ENCODE measurements at places on chromosomes 11 and 22.

- DNase-seq, result no peak
Measured at GRCh38 chr11:85534806-85535205, 92.3 kb downstream of the DLG2 start.

DNA sequence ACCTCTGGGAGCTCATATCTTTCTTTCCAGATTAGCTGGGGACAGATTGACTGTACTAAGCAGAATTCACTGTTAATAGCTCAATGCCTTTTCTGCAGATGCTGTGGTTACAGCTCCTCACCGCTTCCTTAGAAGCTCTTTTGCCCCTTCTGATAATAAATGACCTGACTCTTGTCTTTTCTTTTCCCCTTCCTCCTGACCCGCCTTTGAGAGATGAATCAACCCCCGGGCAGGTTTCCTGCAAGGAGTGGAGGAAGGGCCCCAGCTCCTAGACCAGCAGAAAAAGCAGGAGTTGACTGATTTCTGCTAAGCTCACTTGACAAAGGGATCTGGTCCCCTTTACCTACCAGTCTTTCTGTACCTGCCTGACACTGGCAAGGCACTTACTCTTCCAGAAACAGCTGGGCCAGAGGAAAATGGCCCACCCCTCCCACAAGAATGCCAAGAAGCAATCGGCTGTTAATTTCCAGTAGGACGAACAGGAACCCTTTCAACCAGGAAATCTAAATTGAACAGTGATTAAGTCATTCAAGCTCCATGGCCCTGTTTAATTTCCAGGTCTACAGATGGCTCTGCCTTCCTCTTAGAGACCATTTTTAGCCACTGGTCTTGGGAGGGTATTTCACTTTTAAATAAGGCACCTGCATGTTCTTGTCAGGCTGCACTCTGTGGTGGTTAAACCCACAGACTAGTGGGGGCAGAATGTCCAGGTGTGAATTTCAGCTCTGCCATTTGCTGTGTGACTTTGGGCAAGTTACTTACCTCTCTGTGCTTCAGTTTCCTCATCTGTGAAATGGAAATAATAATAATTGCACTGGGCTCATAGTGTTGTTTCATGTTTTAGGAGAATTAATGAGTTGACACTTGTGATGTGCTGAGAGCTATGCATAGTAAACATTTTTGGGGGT is 67.5 kb downstream of the PRR5L start:
- no peak for DNase-seq

- DNase-seq, result no peak
Measured at GRCh38 chr11:118002541-118003423, 16.6 kb downstream of the IL10RA start.

DNA sequence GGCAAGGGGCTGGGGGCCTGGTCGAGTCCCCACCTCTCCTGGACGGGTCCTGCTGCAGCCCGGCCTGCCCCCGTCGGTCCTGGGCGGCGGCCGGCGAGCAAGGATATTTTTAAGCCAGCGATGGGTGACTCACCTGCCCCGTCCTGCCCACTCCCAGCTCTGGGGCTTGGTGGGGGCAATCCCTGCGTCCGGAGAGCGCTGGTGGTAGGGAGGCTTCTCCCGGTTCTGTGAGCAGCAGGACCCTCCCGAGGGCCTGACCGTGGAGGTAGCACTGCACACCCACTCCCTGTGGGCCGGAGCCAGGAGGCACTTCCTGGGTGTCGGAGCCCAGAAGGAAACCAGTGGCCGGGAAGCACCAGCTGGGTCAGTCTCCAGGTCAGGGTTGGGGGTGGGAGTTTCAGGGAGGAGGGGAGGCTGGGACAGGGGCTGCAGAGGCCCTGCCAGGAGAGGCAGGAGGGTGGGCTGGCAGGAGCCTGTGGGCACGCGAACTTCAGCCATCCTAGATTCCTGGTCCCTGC is 467 bp downstream of the EPS8L2 start:
- DNase-seq, result no peak

DNA sequence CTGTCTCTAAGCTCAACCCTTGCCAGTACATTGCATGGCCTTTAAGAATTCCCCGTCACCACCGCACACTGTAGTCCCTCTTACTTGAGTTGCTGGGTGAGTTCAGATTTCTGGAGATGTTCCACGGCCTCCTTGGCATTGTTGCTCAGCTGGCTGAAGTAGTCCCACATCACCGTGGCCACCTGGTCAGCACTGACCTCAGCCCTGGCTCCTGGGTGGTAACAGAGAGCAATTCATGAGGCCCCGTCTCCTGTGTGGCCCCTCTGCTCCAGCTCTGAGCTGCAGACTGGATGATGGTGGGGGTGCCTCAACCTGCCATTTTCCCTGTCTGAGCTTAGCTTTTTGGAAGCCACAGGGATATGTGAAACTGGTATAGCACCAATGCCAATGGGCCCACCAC is 529 bp downstream of the APOA4 start:
- no peak for DNase-seq

- no peak for DNase-seq
Measured at GRCh38 chr11:73907191-73907590, 30.4 kb downstream of the PAAF1 start.

- DNase-seq, result no peak
Measured at GRCh38 chr22:33853200-33854097, 66.8 kb downstream of the LARGE1 start.

DNA sequence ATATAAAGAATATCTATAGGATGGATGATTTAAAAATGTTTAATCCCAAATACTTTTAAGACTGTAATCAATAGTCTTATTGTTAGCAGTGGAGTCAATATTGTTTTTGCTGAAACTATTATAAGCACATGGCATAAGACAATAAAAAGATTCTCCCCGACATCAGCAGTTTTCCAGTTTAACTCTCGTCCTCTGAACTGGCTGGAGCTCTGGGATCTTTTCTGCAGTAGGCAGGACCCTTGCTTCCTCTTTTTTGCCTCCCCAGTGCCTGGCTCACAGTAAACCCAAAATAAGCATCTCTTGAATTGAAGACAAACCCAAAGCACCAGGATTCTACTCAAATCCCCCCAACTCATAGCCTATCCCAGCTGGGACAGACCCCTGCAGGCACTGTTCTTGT is 32.9 kb downstream of the KCNJ1 start:
- DNase-seq, result no peak

DNA sequence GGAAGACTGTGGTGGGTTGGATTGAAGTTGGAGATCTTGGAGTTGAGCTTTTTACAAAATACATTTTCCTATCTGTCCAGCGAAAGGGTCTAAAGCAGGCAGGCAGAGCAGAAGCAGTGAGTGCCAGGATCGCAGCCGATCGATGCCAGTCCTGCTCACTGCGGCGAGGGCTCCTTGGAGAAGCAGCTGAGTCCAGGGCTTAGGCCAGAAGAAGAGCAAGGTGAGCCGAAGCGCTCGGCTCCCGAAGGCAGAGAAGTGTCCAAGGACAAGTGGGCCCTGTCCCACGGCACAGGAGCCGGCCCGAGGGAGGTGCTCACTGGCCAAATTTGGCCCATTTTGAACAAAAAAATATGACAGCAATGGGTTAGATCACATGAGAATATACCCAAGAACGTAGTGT is 637.8 kb downstream of the BRD1 start:
- DNase-seq, result no peak

DNA sequence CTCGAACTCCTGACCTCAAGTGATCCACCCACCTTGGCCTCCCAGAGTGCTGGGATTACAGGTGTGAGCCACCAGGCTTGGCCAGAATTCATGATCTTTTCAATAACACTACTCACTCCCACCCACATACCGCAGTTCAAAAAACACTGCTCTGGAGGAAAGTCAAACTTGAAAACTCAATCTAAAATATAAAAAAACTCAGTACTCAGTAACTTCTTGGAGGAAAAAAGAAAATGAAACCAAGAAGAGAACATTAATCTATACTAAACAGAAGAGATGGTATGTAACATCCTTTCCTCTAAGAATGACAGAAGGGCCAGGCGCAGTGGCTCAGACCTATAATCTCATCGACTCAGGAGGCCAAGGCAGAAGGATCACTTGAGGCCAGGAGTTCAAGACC is 58.3 kb downstream of the MRTFA start:
- no peak for DNase-seq

DNA sequence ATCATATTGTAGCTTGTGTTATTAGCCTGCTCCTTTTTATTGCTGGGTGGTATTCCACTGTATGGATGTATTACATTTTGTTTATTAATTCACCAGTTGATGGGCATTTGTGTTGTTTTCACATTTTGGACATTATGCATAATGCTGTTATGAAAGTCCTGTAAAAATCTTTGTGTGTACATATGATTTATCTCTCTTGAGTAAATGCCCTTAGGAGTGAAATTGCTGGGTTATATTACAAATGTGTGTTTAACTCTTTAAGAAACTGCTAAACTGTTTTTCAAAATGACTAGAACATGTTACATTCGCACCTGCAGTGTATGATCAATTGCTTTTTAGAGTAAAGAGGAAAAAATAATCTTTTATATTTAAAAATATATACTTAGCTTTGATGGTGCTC is 54.4 kb upstream of the TP53I11 start:
- DNase-seq, result no peak

GRCh38 chr22:27576815-27577573 is 224.6 kb downstream of the MN1 start:
- no peak for DNase-seq

DNA sequence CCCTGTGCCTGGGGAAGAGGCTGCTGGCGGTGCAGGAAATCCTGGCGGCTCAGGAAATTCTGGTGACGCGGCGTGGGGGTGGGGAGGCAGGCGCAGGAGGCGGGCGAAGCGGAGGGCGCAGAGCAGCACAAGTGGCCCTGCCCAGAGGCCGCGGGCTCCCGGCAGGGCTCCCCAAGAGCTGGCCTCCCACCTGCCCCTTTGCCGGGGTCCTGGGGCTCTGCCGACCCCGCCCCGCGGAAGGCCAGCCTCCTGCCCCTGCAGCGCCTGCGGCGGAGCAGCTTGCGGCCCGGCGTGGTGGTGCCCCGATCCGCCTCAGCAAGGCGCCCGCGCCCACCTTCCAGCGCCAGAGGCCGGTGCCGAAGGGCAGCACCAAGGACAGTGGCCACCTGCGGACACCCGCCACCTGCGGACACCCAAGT is 100.2 kb upstream of the OR4C13 start:
- no peak for DNase-seq

DNA sequence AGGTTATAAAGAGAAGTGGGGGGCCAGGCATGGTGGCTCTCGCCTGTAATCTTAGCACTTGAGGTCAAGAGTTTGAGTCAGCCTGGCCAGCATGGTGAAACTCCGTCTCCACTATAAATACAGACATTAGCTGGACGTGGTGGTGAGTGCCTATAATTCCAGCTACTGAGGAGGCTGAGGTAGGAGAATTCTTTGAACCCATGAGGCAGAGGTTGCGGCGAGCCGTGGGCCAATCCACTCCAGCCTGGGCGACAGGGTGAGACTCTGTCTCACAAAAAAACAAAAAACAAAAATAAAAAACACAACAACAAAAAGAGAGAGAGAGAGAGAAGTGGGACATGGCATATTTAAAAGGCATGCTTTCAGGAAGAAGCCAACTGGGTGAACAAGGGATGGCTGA is 80.1 kb upstream of the CARD18 start:
- DNase-seq, result no peak

- no peak for DNase-seq
Measured at GRCh38 chr22:19375435-19375834, 56.1 kb downstream of the HIRA start.

DNA sequence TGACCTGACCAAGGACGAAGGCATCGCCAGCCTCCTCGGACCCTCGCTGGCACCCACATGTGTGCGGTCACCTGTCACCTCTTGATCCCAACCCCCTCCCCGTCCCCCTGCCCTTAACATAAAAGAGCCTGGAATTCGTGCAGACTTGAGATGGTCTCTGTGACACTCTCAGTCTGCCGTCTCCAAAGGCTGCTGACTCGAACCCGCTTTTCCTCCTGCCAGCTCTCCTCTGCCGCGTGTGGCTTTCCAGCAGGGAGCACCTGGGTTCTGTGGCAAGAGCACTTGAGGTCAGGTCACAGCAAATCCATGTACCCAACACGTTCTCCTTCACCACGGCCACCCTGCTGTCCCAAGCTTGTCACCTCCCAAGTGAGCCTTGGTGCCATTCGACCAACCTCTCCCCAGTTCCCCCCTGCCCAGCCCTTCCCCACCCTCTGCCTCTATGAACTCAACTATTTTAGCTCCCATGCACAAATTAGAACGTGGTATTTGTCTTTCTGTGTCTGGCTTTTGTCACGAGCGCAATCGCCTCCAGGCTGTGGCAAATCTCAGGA is 207.6 kb downstream of the BRD1 start:
- no peak for DNase-seq

GRCh38 chr11:121112498-121113455 is 11.7 kb downstream of the TECTA start:
- DNase-seq, result no peak

DNA sequence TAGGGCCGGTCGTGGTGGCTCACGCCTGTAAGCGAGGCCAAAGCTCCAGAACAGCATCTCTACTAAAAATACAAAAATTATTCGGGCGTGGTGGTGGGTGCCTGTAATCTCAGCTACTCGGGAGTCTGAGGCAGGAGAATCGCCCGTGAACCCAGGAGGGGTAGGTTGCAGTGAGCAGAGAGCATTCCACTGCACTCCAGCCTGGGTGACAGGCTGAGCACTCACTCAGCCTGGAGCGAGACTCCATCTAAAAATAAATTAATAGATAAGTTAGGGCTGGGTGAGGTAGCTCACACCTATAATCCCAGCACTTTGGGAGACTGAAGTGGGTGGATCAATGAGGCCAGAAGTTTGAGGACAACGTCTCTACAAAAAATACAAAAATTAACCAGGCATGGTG is 10.2 kb upstream of the TAB1 start:
- no peak for DNase-seq

- no peak for DNase-seq
Measured at GRCh38 chr22:19568337-19569275, 44.4 kb upstream of the CLDN5 start.

Data from stimulated activated CD8-positive, alpha-beta memory T cell treated with anti-CD3 and anti-CD28 coated beads, Interleukin-15, amount 100 ng/mL, for 1 hour (primary cell).